ENCODE measurements at places on chromosomes 7 and 10.
A peak's percentile ranks its signal among the peaks of the same experiment; 100 is the strongest.

- DNase-seq = peak; percentile 48
Observed at GRCh38 chr7:50739744-50740435, 42.8 kb downstream of the GRB10 start.

- DNase-seq = no peak
Observed at GRCh38 chr7:101102026-101102425, 16.7 kb downstream of the TRIM56 start.

DNA sequence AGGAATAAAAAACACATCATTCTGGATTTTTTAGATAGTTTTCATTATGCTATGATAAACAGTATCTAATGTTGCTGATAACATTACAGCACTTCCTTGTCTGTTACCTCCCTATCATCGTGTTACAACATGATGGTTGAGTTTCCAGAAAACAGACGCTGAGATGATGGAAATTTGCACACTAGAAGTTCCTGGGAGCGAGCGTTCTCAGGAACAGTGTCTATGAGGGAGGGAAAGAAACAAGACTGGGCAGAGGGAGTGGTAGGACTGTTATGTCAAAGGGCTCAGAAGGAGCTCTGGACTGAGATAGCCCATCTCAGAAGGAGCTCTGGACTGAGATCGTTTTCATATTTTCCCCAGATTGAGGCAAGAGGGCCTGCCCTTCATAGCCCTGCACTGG is 121.6 kb downstream of the REEP3 start:
- no peak for DNase-seq

GRCh38 chr10:22727663-22728062 is 13.3 kb upstream of the PIP4K2A start:
- DNase-seq = no peak

DNA sequence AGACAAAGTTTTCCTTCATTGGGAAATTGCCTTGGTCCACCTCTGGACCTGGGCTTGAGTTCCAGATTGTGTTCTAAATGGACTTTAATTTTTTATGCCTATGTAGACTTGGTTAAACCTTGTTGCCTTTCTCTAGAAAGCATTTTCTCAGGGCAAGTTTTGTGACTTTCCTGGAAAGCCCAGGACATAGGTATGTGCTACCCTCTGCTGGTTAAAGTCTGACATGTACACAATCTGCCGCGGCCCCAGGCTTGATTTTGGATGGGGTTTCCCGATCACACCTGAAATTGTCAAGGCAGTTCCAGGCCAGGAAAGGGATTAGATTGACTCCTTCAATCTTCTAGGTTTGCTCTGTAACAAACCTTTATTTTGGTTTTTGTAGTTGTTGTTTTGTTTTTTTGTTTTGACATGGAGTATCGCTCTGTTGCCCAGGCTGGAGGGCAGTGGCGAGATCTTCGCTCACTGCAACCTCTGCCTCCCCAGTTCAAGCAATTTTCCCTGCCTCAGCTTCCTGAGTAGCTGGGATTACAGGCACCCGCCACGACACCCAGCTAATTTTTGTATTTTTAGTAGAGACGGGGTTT is 14.1 kb upstream of the AKR1B10 start:
- no peak for DNase-seq

GRCh38 chr7:24871770-24872169 is 108.2 kb downstream of the OSBPL3 start:
- no peak for DNase-seq

DNA sequence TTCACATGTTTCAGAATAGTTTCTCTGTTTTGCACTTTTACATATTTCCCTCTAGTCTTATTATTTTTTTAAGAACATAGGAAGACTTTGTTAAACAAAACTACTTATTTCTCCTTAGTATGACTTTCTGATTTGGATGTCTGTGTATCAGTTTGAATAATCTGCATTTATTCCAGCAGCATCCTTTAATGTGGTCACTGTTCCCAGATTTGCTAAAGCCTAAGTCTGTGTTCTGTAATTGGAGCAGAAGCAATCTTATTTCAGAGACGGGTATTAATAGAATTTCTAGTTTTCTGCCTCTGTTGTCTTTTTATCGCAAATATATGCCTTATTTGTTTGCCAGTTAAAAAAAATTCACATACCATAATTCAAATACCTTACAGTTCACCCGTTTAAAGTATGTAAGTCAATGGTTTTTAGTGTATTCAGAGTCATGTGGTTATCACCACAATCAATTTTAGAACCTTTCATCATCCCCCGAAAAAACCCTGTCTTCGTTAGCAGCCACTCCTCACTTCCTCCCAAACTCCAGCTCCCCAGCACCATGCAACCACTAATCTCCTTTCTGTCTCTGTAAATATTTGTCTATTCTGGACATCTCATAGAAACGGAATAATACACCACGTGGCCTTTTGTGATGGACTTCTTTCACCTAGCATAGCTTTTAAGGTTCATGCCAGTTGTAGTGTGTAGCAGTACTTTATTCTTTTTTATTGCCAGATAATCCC is 58.7 kb downstream of the INPP5F start:
- no peak for DNase-seq

GRCh38 chr7:108189733-108190388 is 59.7 kb upstream of the LAMB4 start:
- no peak for DNase-seq

- no peak for DNase-seq
Observed at GRCh38 chr7:131455546-131455945, 100.9 kb downstream of the PODXL start.

- DNase-seq = no peak
Observed at GRCh38 chr10:124211921-124212320, 118.5 kb upstream of the CHST15 start.

DNA sequence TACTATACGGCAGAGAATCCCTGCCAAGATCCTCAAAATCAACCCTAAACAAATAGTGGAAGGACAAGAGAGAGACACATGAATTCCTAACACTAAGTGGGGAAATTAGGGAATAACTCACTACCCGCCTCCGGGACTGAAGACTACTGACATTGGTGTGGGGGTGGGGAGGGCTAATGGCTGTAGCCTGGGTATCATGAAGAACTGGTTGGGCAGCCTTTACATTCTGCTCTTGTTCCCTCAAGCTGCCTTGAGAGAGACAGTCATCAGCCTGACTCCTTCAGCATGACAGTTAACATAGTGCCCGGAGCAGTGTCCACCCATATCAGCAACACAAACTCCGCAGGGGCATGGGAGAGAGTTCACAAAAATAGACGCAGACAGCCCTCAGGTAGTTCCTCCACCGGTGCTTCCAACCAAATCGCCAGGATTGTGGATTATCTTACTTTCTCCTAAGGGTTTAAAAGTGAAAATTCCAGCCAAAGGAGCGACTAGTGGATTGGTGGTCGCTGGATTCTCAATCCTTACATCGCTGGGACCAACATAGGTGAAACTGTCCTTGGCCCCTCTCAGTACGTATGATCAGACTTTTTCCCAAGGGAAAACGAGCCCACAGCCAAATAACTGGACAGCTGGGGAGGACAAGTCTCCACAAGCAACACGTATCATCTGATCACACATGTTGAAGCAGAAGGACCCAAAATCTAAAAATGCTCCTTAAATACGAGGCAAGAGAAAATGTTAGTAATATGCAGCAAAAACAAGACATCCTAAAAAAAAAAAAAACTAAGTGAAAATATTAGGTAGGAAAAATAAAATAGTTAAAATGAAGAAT is 22.6 kb downstream of the TMEM254 start:
- DNase-seq = no peak

GRCh38 chr7:152998420-152998819 is 238.9 kb downstream of the ACTR3B start:
- no peak for DNase-seq
